ENCODE measurements at places on chromosomes 1 and 21. TPM values are rescaled to one million over a fixed set of nuclear protein-coding genes. Genes with fewer than 3 reads are reported as not detected.

DNA sequence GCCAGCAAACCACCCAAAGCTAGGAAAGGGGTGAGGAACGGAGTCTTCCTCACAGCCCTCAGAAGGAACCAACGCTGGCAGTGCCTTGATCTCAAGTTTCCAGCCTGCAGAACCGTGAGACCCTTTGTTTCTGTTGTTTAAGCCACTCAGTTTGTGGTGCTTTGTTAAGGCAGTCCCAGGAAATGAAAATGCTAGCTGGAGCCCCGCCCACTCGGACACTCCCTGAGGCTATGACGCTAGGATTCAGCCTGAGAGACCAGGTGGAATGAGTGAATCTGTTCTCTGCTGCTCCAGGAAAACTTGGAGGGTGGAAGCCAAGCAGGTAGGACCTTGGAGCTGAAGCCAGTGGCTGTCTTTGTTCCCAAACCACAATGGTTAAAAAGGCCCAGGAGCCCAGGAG, 196.5 kb upstream of the POU3F1 start:
- DNase-seq = no peak
- no peaks in the 10 kb centered on the region for H3K36me3 ChIP-seq
- no peak overlapping the region for H3K27ac ChIP-seq
- H3K4me3 ChIP-seq = no peak overlapping the region
- H3K4me1 ChIP-seq = peaks cover 3% of the 10 kb centered on the region

GRCh38 chr21:35520302-35520701, 471.2 kb upstream of the RUNX1 start:
- no peak overlapping the region for H3K27ac ChIP-seq
- H3K4me1 ChIP-seq = peaks cover 10% of the 10 kb centered on the region
- H3K4me3 ChIP-seq = no peak overlapping the region

DNA sequence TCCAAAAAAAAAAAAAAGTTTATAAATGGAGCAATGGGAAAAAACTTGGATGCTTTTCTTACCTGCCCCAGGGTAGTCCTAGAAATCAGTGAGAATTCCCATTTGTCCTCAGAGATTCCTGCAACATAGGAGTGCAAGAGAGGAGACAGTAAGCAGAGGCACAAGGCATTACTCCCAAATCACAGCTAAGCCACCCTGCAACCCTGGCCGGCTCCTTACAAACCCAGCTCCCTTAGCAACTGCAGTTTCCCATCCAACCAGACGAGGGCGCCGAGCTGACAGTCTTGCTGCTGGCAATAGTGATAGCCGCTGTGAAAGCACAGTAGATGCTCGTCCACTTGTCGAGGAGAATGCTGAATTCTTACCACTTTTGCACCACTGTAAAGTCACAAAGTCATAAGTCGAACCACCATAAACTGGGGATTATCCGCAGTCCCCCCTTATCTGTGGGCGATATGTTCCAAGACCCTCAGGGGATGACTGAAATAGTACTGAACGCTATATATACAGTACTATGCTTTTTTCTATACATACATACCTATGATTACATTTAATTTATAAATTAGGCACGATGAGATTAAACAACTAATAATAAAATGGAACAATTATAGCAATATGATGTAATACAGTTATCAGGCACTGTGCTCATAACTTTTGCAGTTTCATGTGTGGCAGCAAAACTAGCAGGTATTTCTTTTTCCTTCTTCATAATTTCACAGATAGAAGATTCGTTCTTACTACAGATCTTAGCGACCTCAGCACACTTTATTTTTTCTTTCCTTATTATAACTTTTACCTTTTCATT, 6.0 kb upstream of the PITHD1 start:
- H3K36me3 ChIP-seq = peaks cover 8% of the 10 kb centered on the region
- no peaks in the 10 kb centered on the region for H3K27me3 ChIP-seq
- no peak overlapping the region for H3K4me3 ChIP-seq
- H3K4me1 ChIP-seq = peaks cover 5% of the 10 kb centered on the region
- no peak overlapping the region for H3K27ac ChIP-seq

GRCh38 chr1:244319283-244320132, 132.2 kb downstream of the ADSS2 start:
- H3K4me3 ChIP-seq = no peak overlapping the region
- no peaks in the 10 kb centered on the region for H3K27me3 ChIP-seq
- H3K4me1 ChIP-seq = peaks cover 24% of the 10 kb centered on the region
- no peak for DNase-seq

DNA sequence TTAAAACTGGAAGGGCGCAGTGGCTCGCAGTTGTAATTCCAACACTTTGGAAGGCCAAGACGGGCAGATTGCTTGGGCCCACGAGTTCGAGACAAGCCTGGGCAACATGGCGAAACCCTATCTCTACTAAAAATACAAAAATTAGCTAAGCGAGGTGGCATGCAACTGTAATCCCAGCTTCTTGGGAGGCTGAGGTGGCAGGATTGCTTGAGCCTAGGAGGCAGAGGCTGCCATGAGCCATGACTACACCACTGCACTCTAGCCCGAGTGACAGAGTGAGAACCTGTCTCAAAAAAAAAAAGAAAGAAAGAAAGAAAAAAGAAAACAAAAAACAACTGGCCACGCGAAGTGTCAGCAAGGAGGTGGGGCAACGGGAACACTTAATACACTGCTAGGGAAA, 6.3 kb downstream of the UBE2G2 start:
- H3K4me3 ChIP-seq = no peak overlapping the region
- DNase-seq = no peak
- peaks cover 15% of the 10 kb centered on the region for H3K4me1 ChIP-seq
- H3K27ac ChIP-seq = no peak overlapping the region
- peaks cover 8% of the 10 kb centered on the region for H3K36me3 ChIP-seq

- peaks cover 2% of the 10 kb centered on the region for H3K4me1 ChIP-seq
- peaks cover 35% of the 10 kb centered on the region for H3K36me3 ChIP-seq
- H3K4me3 ChIP-seq = no peak overlapping the region
- no peak for DNase-seq
These were observed 32.3 kb downstream of the SLC66A1 start for GRCh38 chr1:19344372-19344810.

The RORC gene
- polyA plus RNA-seq = 0.12 TPM

The SPTA1 gene
- polyA plus RNA-seq = not detected

Measured in keratinocyte (primary cell).